Activated CD4-positive, alpha-beta T cell treated with anti-CD3 and anti-CD28 coated beads, Interleukin-2, amount 50 U/mL, for 48 hours (primary cell): ENCODE measurements at places on chromosomes 3 and 15.

DNA sequence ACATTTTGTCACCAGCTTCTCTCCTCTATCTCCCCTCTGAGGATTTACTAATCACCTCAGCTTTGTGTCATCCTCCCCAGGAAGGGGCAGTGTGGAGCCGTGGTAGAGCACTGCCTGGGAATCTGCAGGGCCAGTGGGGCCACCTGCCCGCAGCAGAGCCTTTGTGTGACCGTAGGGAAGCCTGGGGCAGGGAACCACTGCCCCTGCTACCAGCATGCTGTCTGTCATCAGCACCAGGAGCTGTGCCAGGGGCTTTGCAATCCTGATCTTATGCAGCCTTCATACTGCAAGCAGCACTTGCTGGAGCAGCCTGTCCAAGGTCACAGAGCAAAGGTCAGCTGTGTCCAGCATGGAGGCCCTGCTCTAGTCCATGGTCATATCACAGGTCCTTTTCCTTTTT lies 170.2 kb upstream of the IL12A start:
- no peak for DNase-seq

GRCh38 chr15:100771746-100772145 lies 107.9 kb upstream of the ALDH1A3 start:
- no peak for DNase-seq

- DNase-seq: no peak
Observed at GRCh38 chr3:126414961-126415660, 20.4 kb downstream of the CFAP100 start.

- DNase-seq: no peak
Observed at GRCh38 chr15:100768501-100768931, 111.1 kb upstream of the ALDH1A3 start.

- no peak for DNase-seq
Observed at GRCh38 chr3:140081887-140082286, 146.9 kb downstream of the CLSTN2 start.

DNA sequence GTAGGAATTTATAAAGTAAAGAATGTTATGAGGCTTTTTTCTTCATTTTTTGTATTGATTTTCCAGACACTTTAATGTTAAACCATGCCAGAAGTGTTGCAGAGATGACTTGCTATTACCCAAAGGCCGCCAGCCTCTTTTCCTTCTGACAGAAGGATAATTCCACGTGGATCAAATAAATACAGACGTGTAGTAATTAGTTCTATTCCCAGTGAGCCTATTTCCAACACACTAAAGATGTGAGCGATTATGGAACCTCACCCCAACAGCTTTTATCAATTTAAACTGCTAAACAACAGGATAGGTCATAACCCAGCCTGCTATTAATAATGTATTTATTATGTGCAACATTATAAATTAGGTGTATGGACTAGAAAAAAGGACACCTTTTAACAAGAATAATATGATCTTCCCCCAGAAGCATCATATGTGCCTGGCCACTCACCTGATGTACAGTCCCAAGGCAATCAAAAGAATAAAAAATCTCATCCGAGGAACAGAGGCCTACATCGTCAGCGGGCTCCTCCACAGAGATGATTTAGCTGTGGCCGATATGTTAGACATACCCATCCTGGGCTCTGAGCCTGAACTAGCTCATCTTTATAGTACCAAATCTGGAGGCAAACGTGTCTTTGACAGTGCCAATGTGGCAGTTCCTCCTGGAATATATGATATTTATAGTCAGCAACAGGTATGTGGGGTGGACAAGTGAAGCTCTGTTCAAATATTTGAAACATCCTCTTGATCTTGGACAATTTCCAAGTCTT lies 125.9 kb upstream of the C15orf61 start:
- DNase-seq: no peak

- no peak for DNase-seq
Observed at GRCh38 chr15:72516777-72517176, 42.6 kb downstream of the ARIH1 start.

DNA sequence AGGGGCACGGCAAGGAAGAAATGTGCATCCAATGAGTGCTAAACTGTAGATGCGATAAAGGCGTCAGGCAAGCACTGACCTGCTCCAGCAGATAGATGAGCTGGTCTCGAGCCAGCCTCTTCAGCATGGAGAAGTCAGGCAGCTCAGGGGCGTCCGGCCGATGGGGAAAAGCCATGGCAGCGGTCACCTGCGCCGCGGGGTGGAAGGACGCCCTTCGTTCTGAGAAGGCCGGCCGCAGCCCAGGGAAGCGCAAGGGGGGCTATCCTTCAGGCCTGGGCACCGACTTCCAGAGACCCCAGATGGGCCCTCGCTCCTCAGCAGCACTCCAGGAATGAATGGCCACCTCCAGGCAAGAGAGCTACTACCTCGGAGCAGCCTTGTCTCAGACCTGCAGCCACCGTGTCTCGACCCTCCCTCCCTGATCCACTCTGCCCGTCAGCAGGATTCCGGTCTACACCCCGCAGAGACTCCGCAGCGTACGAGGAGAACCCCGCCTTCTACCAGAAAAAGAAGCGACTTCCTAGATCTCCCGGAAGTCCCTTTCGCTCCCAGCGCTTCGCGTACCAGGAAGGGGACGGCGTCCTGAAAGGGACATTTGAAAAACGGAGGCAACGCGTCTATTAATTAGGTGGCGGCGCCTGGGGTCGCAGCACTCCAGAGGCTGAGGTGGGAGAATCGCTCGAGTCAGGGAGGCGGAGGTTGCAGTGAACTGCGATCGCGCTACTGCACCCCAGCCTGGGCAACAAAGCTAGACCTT lies at the start of gene VPS33B:
VPS33B (minus strand) TSS at position 520 of the 757 bp plus-strand sequence; CDS start at position 175, 345 bp downstream.
- peak; percentile 82 for DNase-seq

DNA sequence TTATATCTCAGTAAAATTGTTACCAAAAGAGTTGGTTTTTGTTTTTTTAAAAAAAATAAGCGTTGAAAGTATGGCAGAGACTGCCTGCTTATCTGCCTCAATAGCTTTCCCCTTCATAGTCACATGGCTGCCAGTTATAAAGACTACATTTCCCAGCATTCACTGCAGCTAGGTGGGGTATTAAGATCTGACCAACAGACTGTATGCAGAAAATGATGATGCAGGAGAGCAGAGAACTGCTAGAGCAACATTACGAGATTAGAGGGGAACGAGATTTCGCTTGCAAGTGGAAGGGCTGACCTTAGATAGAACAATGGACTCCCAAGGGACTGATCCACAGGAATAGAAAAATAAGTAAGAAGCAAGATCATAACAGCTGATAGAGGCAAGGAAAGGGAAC lies 14.3 kb downstream of the RHOA start:
- DNase-seq: no peak

DNA sequence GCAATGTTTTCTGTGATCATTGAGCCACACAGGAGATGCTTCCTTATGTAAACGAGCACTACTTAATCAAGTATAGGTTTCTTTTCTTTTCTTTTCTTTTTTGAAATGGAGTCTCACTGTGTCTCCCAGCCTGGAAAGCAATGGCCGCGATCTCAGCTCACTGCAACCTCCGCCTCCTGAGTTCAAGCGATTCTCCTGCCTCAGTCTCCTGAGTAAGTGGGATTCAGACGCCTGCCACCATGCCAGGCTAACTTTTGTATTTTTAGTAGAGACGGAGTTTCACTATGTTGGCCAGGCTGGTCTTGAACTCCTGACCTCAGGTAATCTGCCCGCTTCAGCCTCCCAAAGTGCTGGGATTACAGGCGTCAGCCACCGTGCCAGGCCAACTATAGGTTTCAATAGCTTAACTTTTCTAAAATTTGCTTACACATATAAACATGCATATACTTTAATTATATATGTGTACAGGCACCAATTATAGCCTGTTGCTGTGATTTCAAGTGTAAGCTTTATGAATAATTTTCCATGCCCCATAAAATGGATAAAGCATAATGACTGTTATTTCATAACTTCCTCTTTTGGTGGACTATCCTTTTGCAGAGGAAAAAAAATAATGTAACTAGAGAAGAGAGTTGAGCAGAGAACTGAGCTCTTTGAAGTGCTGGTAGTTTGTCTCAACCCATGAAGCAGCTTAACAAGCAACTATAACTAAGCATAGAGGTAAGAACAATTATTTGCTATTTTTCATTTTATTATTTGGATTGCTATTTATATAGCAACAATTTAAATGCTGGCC lies 24.8 kb upstream of the MBNL1 start:
- peak; percentile 43 for DNase-seq

DNA sequence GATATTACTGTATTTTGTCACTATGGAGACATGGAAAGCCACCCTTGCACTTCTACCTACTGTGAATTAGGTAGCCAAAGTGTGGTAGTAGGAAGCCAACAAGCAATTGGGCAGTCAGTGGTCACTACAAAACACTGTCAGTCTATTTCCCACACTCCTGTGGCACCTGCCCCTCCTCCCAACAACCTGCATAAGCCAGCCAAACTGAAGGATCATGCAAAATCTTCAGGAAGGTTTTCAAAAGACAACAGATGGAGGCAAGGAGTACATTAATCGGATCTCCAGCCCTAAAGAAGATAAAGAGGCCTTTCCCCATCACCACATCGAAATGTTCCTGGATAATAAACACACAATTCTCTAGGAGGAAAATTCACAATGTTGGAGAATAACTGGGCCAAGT lies 11.9 kb downstream of the POMGNT2 start:
- no peak for DNase-seq

DNA sequence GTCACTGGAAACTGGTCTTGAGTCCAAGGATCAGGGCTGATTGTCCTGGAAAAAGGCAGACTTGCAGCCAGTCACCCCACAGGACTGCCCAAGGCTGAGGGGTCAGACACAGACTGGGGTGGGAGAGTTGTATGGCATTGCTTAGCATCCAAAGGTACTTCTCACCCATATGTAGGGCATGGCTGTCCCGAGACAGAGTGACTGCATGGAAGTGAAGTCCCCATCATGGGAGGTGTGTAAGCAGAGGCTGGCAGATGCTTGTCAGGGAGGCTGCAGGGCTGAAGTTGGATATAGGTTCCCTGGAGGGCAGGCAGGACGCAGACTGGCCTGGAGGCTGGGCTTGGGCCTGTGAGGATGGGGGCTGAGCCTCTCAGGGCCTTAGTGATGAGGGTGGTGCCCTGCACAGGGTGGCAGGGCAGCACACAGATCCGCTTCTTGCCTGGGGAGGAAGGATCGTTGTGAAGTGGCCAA lies 31.1 kb downstream of the PSTPIP1 start:
- DNase-seq: peak; percentile 0

GRCh38 chr3:69675786-69676530 lies 63.3 kb upstream of the MITF start:
- no peak for DNase-seq

- DNase-seq: no peak
Observed at GRCh38 chr15:50390554-50391264, 33.5 kb upstream of the USP8 start.

GRCh38 chr15:59662260-59662659 lies 4.9 kb upstream of the GTF2A2 start:
- DNase-seq: no peak
